NCI-H187 treated with DMSO at 0.1 percent for 48 hours (cell line): ENCODE measurements at places on chromosomes 1 and 21.

- no peak for DNase-seq
Measured at GRCh38 chr21:38467911-38468310, 30.4 kb downstream of the ERG start.

GRCh38 chr1:91440847-91441246, 36.2 kb upstream of the HFM1 start:
- no peak for DNase-seq

GRCh38 chr1:104953555-104953954, 1203.9 kb downstream of the AMY1C start:
- DNase-seq, result no peak

GRCh38 chr1:167899253-167899681, 14.7 kb downstream of the ADCY10 start:
- no peak for DNase-seq

GRCh38 chr1:207854001-207854400, 56.9 kb downstream of the CD34 start:
- DNase-seq, result no peak

DNA sequence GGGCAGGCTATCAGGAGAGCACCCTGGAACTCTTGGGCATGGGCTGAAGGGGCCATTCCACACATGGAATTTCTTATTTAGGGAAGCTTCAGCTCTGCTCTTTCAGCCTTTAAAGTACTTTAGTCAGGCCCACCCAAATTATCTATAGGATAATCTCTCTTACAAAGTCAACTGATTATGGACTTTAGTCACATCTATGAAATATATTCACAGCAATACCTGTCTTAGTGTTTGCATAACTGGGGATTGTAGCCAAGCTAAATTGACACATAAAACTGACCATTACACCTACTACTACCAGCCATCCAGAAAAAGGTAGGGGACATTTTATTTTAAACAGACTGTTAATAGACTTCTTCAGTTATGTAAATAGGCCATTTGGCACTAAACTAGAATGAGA, 114.9 kb upstream of the VANGL1 start:
- DNase-seq, result no peak
